ENCODE measurements at places on chromosomes 1 and 21.

DNA sequence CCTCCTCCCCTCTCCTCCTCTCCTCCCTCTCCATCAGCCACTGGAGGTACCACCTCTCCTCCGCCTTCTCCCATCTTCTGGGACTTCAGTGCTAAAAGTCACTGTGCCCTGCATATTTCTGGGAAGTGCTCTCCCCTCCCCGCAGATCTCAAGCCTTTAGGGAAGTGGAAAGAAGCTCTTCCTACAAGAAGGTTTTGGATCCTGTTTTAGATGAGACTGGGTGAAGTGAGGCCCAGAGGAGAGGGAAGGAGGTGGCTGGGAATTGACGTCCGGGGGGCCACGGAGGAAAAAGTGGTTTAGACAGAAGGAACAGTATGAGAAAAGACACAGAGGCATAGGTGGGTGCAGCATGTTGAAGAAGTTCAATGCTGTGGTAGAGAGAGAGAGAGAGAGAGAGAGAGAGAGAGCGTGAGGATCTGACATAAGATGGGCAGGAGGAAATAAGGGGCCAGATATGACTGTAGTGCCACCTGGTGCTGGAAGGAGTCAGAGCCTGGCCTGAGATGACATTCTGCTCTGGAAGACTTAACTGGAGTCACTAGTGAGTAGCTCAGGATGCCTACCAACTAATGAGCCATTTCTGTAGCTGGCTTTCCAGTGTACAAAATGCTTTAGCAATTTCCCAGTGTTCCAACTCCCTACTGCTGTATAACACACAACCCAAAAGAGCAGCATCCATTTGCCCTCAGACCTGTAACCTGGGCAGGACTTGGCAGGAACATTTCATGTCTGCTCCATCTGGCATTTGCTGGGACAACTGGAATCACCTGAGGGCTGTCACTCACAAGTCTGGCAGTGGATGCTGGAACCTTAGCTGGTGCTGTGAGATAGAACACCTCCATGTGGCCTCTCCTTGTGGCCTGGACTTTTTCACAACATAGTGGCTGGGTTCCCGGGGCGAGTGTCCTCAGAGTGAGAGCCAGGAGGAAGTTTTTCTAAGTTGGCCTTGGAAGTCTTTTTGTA lies 16.6 kb upstream of the ZSCAN20 start:
- DNase-seq = peak; percentile 90

DNA sequence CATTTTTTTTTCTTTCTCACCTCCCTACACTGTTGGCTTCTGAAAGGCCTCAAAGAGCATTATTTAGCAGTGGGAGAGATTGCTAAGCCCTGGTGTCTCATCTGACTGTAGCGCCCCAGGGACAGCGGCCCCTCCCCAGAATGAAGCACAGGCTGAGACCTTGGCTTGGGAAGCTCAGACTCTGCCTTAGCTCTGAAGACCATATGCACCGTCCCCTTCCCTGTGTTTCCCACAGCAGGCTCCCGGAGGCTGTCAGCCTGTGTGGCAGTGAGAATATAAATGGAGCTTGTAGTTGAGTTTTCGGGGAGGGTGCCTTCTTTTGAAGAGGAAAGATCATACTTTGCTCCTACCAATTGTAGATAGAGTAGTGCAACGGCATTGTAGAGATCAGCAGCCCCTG lies 25.3 kb downstream of the SMYD2 start:
- no peak for DNase-seq

DNA sequence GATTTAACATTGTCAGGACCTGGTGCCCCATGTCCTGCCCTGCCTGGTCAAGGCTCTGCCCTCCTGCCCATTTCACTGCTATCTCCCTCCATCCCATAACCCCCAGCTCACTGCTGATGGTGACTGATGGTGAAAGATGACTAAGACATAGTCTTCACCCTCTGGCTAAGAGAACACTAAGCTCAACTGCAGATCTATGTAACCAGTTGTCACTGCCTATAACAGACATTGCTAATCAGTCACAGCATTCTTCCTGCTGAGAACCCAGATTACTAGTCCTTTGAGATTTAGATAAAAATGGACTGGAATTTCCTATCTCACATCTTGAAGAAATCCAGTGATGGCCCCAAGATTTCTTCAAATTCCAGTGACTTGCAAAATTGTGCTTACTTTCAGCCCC lies 8.0 kb upstream of the ZNF362 start:
- DNase-seq = no peak

GRCh38 chr1:71656902-71657301 lies 576.1 kb upstream of the ZRANB2 start:
- DNase-seq = no peak

GRCh38 chr1:63922848-63923247 lies 149.0 kb downstream of the ROR1 start:
- peak; percentile 96 for DNase-seq

- no peak for DNase-seq
These were observed 101.6 kb downstream of the BRINP3 start for GRCh38 chr1:190376044-190376443.
